ENCODE measurements at places on chromosomes 5 and 9.

DNA sequence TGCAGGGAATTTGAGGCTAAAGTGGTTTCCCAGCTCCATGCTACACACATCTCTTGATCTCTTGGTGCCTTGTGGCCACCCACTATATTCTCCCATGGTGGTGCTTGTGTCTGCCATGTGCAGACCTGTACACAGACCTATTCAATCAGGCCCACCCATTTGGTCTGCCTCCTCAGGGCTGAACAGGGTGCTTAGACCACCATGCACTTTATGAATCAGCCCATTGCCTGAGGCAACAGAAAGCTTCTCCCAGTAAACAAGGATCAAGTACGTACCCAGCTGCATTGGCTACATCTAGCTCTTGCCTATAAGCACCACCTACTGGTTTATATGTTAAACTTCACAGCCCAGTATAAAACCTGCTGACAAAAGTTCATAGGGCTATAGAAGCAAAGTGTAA lies 664.3 kb upstream of the EDIL3 start:
- no peak for DNase-seq

GRCh38 chr9:121218357-121219027 lies 16.8 kb upstream of the RAB14 start:
- DNase-seq = no peak

- no peak for DNase-seq
These were observed 1.1 kb upstream of the BNC2 start for GRCh38 chr9:16871336-16872151.

- no peak for DNase-seq
These were observed 41.3 kb downstream of the STK10 start for GRCh38 chr5:172146748-172147092.

DNA sequence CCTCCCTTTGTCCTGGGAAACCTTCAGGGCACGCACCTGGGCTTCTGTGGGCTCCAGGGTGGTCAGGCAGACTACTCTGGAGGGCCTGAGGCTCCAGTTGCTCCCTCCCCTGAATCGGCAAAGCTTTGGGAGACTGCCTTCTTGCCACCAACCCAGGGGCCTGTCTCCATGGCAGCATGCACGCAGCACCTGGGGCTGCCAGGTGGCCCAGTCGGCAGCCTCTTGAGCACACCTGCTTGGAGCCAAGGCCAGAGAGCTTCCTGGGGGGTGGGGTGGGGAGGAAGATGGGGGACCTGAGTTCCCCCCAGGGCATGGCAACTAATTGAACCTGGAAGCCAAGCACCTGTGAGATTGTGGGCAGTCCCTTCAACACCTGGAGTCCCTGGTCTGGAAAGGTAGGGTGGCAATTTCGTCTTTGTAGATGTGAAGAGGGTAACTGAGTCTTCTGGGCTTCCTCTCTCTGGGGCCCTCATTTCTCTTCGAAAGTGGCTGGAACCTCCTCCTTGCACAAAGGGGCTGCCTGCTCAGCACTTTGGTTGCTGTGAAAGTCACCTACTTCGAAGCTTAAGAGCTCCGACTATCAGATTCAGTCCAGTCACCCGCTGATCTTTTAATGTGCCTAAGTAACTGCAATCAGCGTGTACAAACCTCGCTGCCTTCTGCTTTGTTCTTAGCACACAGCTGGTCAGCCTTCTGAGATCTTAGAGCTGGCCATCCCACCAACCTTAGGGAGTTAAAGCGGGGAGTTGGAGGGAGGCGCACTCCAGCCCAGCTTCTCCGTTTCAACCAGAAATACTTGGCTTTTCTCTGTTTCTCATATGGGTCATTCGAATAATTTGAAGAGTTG lies 4.0 kb downstream of the RNF183 start:
- DNase-seq = no peak

GRCh38 chr9:97543561-97543960 lies 42.1 kb downstream of the TMOD1 start:
- no peak for DNase-seq

DNA sequence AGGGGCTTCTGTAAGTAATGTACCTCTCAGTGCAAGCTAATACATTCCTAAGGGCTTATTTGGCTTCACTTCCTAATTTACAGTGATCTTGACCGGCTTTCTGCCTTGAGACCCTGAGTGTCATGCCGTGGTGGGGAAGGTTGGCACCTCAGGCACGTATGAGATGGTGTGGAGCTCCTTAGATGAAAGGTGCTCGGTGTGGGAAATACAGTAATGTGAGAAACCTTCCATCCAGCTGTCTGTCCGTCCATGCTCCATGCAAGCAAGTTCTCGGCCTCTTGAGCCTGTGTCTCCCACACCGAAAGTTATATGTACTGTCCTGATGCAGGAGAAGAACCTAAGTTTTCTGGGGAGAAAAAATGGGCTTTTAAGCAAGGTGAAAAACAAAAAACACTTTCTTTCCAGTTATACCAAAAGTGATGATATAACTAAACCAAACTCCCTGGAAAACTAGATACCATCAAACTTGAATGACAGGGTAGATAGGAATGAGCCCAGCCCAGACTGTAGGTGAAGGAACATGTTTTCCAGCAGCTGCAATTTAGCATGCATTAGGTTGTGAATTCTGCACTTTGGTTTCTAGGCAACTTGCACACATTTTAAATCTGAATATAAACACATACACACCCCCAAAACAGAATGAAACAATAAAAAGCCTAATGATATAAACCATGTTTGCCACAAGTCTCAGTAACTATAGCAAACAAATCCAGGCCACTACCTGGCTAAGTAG lies 279.6 kb downstream of the FANCC start:
- no peak for DNase-seq

- DNase-seq = no peak
These were observed 173.0 kb upstream of the DAPK1 start for GRCh38 chr9:87324613-87325194.

- no peak for DNase-seq
These were observed 136.1 kb downstream of the PAM start for GRCh38 chr5:102891175-102891574.

DNA sequence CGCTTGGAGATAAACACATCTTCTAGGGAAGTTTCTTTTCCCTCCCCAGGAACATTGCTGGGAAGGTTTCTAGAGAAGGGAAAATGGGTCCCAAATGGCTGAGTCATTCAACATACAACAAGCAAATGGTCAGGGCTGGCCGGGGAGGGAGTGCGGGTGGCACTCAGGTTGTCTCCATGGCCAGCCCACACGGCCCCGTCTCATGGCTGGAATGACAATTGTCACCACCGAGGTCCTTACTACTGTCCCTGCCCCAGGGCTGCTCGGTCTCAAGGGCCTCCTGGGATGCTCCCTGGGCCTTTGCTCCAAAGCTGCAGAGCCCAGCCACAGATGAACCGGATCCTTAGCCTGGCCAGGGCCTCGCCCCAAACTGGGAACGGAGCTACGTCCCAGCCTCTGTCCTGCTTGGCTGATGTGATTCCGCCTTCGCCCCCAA lies 121.9 kb downstream of the FGF18 start:
- DNase-seq = no peak

- no peak for DNase-seq
These were observed 370.3 kb downstream of the NNT start for GRCh38 chr5:43973318-43973717.

- DNase-seq = no peak
These were observed 503.4 kb downstream of the PDE4D start for GRCh38 chr5:59390074-59390659.

DNA sequence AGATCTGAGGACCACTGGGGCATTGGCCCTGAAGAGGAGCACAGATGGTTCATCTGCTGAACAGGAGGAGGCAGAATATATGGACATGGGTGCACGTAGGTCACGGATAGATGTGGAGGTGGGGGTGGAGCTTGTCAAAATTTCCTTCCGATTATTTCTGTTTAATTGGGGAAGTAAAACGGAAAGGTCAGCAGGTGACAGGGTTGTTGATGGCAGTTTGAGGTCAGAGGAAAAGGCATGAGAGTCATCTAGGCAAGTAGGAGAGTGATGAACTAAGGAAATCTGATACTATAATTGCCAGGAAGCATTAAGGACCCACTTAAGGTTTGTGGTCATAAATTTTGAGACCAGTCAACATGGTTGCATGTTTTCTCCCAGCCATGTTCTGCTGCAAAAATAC lies 8.4 kb upstream of the FAM81B start:
- DNase-seq = no peak

DNA sequence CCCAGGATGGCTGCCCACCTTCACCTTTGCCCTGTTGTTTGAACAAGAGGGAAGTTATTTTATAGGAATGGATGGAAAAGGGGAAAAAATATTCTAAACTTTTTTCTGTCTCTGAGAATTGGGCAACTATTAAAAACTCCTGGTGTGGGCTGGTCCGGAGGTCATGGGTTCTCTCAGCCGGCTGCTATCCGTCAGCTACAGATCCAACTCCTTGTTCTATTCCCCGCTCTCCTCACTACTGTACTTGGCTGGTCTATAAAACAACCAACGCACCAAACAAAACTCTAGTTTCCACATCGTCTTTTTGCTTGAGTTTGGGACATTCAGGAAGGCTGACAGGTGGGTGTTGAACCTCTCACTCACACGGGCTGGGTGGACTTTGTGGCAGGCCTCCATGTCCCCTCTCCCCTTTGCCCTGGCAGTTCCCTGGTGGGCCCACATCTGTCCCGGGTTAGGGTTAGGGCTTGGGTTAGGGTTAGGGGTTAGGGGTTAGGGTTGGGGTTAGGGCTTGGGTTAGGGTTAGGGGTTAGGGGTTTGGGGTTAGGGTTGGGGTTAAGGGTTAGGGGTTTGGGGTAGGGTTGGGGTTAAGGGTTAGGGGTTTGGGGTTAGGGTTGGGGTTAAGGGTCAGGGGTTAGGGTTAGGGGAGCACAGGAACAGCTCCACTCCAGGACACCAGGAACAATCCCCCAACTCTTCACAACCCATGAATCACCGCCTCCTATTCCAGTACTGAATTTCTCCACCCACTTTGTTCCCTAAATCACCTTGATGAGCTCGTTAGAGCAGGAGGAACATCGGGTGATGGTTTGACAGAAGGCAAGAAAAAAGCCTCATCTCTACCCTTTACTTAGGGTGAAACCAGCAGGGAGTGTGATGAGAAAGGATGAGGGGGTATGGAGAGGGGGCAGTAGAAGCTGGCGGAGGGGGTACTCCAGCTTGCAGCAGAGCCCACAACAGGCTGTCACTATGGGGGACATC lies 302.1 kb upstream of the IRX4 start:
- no peak for DNase-seq

GRCh38 chr5:133843911-133844310 lies 124.5 kb downstream of the C5orf15 start:
- DNase-seq = no peak

DNA sequence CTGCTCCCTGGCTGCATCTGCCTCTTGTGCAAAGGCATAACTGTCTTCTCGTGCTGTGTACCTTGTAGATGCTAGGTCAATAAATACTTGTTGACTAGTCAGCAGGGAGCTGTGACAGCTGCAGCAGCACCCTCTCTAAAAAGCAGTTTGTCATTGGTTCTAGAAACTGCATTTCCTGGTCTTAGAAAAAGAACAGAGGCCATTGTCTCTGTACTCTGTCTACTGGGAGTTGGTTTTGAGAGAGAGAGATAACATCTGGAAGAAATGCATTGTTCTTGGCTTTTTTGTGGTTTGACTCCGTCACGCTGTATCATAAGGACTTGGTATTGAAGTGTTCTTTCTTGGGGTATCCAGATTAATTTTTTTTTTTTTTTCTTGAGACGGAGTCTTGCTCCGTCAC lies 32.3 kb downstream of the SH3GLB2 start:
- DNase-seq = no peak

- no peak for DNase-seq
These were observed 4.4 kb downstream of the CRB2 start for GRCh38 chr9:123360161-123361085.

GRCh38 chr9:121282277-121283079 lies 14.5 kb downstream of the GSN start:
- no peak for DNase-seq

- DNase-seq = no peak
These were observed 16.2 kb upstream of the PTGS1 start for GRCh38 chr9:122354536-122355199.

DNA sequence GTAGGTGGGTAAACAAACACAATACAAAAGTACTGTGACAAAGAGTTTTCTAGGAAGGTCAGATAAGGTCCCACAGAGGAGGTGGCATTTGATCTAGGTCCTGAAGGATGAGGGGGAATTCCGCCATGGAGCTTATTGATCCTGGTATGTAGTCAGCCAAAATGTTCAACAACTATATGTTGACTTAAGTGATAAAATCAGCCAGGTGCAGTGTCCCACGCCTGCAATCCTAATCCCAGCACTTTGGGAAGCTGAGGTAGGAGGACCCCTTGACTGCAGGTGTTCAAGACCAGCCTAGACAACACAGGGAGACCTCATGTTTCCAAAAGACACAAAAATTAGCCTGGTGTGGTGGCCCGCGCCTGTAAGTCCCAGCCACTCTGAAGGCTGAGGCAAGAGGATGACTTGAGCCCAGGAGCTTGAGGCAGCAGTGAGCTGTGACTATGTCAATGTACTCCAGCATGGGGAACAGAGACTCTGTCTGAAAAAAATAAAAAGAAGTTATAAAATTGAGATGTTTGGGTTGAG lies 46.4 kb upstream of the PLIN2 start:
- DNase-seq = no peak

DNA sequence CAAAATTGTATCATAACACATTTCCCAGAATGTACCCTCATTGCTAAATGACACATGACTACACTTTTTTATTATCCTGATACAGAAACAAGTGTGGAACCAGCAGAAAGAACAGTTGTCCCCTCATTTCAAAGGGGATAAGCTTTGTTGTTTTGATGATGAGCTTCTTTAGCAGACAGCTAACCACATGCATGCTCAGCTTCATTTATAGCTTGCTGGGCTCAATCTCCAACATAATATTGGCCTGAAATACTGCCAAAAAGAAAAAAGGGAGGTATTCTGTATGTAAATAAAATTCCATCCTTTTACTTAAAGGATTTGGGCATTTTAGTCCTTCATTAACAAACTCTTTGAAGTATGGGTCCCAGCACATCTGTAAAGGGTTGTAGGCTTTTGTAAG lies 120.4 kb downstream of the SPATA31D1 start:
- no peak for DNase-seq

DNA sequence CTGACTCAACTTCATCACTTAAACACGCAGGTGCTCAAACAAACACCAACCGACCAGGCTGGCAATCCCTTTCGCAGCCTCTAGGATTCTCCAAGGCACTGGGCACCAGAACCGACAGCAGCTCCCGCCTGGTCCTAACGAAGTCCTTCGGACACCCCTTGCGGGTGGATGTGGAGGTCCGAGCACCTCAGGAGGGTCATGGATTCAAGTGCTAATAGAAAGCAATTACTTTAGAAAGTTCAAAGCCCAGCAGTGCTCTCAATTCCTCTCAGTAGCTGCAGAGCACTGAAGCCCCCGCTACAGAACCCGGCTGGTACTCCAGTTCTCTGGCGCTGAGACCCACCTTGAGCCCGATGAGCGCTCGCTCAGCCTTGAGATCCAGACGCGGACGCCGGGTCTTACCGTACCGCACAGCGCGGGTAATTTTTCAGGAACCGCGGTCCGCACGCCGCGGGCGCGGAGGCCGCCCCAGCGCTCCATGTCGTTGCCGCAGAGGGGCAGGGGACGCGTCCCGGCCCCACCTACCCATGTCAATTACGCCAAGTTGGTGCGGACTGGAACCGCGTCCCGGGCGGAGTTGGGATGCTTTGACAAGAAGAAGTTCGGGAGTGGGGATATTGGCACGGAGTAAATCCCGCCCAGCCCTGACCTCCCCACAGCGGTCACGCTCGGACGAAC lies 638 bp downstream of the MARCHF3 start:
- DNase-seq = peak; percentile 11
